ENCODE measurements at places on chromosomes 2 and 18.

- no peak overlapping the region for H3K27ac ChIP-seq
- DNase-seq, result no peak
- no peaks in the 10 kb centered on the region for H3K27me3 ChIP-seq
- no peaks in the 10 kb centered on the region for H3K4me1 ChIP-seq
- H3K36me3 ChIP-seq, result no peaks in the 10 kb centered on the region
- no peak overlapping the region for H3K4me3 ChIP-seq
These were observed 188.7 kb upstream of the HNMT start for GRCh38 chr2:137775529-137775928.

DNA sequence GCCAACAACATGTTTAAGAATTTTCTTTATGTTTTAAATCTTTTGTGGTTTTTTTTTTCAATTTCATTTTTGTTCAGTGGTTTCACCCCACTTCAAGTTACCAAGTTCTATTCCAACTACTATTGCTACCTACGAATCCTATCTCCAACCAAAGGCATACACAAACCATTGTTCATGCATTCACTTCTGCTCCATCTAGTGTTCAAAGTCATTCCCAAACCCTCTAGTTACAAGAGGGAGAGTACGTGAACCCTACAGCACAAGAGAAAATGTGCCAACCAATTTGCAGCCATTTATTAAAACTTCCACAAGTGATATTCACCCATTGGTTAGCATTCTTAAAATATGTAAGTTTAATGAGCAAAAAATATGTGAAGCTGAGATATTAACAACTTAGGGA is 295.1 kb upstream of the KYNU start:
- no peak overlapping the region for H3K27ac ChIP-seq
- H3K4me1 ChIP-seq, result no peaks in the 10 kb centered on the region
- H3K36me3 ChIP-seq, result no peaks in the 10 kb centered on the region
- DNase-seq, result no peak
- no peak overlapping the region for H3K4me3 ChIP-seq

DNA sequence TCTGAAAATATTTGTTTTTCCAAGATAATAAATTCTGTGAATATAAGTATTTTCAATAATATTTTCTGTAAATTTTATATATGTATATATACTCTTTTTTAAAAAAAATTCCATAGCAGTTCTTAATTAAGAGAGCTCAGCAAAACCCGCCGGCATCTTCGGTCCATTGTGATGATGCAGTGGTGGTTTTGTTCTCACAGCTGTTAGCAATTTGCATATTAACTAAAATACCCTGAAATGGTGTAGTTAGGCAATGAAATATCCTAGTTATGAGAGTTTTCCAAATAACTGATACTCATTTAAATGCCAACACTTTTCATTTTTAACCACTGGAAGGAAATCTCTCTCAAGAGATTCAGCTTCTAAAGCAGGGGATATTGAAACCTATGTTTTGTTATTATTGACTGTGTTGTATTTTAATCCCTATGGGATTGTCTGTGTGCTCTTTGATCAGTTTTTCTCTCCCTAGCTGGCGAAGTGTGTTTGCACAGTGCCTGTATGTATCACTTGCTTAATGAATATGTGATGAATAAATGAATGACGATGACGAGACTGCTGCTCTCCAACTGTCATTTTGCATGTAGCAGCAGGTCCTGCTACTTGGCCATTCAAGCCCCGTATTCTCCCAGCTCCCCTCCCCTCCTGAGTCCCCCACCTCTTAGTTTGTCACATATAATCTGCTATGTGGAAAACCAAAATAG is 42.4 kb downstream of the PSMG2 start:
- H3K27ac ChIP-seq, result no peak overlapping the region
- H3K4me1 ChIP-seq, result peaks cover 10% of the 10 kb centered on the region
- H3K36me3 ChIP-seq, result peaks cover 2% of the 10 kb centered on the region
- H3K27me3 ChIP-seq, result peaks cover 8% of the 10 kb centered on the region
- DNase-seq, result no peak

- no peaks in the 10 kb centered on the region for H3K4me1 ChIP-seq
- H3K4me3 ChIP-seq, result no peak overlapping the region
- H3K27me3 ChIP-seq, result no peaks in the 10 kb centered on the region
- no peak for DNase-seq
These were observed 234.0 kb downstream of the LRRTM1 start for GRCh38 chr2:80070587-80070986.

DNA sequence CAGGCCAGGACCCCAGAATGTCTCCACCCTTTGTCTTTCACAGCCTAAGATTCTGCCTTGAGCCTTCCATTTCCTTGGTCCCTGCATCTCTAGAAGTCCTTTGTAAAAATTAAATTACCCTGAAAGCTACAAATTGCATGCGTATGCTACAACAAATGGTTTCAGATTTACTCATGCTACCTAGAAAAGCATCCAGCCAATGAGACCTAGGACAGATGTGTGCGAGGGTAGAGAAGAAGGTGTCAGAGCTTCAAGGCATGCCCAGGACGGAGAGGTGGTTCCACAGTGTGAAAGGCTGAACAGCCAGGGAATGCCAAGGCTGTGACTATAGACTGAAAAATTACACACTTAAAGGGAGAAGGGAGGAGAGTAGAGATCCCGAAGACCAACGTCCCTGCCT is 40.2 kb downstream of the CCBE1 start:
- DNase-seq, result no peak
- H3K4me3 ChIP-seq, result no peak overlapping the region
- no peak overlapping the region for H3K27ac ChIP-seq
- no peaks in the 10 kb centered on the region for H3K4me1 ChIP-seq
- no peaks in the 10 kb centered on the region for H3K36me3 ChIP-seq

DNA sequence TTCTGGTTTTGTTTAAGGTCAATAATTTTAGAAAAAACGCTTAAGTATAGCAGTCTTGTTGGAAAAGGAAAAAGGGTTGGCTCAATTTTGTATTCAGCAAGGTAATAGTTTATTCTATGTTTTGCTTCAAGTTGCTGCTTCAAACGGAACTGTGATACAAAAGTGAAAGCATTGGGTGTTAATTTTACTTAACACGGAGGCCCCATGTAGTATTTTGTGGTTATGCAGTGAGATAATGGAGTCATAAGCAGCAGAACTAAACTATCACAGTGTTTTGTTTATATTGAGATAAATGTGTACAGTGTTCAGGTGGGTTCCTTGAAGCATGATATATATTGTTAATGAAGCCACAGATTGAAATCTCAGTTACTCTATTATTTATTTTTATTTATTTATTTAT is 67.0 kb upstream of the LYPD6B start:
- peak overlapping the region; percentile 38 for H3K4me3 ChIP-seq
- H3K4me1 ChIP-seq, result peaks cover 14% of the 10 kb centered on the region
- no peaks in the 10 kb centered on the region for H3K36me3 ChIP-seq
- H3K27ac ChIP-seq, result peak overlapping the region; percentile 62
- H3K27me3 ChIP-seq, result no peaks in the 10 kb centered on the region
- DNase-seq, result no peak

- DNase-seq, result no peak
- H3K4me1 ChIP-seq, result peaks cover 19% of the 10 kb centered on the region
- no peaks in the 10 kb centered on the region for H3K27me3 ChIP-seq
- no peak overlapping the region for H3K4me3 ChIP-seq
These were observed 161.6 kb downstream of the LDLRAD4 start for GRCh38 chr18:13379930-13380690.

DNA sequence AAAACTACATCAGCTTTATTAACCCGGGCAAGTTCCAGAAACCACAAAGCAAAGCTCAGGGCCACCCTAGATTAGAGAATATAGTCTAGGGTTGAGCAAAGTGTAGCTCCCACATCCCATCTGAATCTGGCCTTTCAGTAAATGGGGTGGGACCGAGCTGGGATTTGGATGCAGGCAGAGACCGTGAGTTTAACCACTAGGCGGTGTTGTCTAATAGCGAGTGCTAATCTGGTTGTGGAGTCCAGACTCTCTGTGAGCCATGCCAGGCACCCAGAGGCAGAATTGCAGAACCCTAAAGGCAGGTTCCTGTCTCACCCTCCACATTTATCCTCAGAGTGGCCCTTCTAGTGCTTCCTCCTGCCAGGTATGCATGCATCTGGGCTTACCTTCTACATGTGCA is 435.9 kb downstream of the TSN start:
- H3K4me3 ChIP-seq, result no peak overlapping the region
- H3K4me1 ChIP-seq, result no peaks in the 10 kb centered on the region
- no peaks in the 10 kb centered on the region for H3K36me3 ChIP-seq

- H3K36me3 ChIP-seq, result no peaks in the 10 kb centered on the region
- DNase-seq, result no peak
- H3K4me3 ChIP-seq, result no peak overlapping the region
- peaks cover 1% of the 10 kb centered on the region for H3K4me1 ChIP-seq
- no peak overlapping the region for H3K27ac ChIP-seq
These were observed 53.8 kb downstream of the EEF1B2 start for GRCh38 chr2:206213514-206213845.

DNA sequence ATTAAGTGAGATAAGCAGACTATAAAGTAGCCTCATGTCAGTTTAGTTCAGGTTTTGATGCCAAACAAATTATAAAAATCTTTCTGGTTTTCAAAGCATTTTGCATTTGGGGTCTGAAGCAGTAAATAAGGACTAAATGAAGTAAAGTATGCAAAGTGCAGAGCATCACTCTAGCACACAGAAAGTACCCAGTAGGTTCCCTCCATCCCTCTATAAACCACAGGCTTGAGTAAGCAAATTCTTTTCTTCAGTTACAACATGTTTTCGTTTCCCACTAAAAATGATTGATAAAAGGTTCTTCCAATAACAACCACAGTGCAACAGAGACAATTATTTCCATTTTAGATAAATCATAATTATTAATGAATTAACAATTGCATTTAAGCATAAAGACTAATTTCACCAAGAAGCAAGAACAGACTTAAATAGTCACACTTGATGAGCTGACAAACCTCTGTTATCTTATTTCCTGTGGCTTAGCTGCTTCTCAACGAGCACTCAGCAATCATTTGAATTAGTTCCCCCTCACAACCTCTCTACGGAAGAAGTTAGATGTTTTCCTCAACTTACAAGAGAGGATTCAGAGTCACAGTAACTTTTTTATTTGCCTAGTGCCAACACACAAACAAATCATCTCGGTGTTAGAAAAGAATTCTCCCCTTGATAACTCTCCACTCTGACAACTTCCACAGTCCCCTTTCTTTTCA is 249.8 kb downstream of the NBAS start:
- H3K27me3 ChIP-seq, result no peaks in the 10 kb centered on the region
- H3K4me1 ChIP-seq, result peaks cover 29% of the 10 kb centered on the region
- no peak for DNase-seq
- H3K4me3 ChIP-seq, result peak overlapping the region; percentile 36
- H3K36me3 ChIP-seq, result peaks cover 15% of the 10 kb centered on the region

GRCh38 chr2:69612200-69612599 is 31.3 kb downstream of the AAK1 start:
- H3K4me1 ChIP-seq, result peaks cover 62% of the 10 kb centered on the region
- peak overlapping the region; percentile 16 for H3K27ac ChIP-seq
- DNase-seq, result no peak
- H3K27me3 ChIP-seq, result no peaks in the 10 kb centered on the region
- peaks cover 11% of the 10 kb centered on the region for H3K36me3 ChIP-seq
- no peak overlapping the region for H3K4me3 ChIP-seq

- no peaks in the 10 kb centered on the region for H3K36me3 ChIP-seq
- no peak overlapping the region for H3K4me3 ChIP-seq
- H3K27me3 ChIP-seq, result no peaks in the 10 kb centered on the region
- no peaks in the 10 kb centered on the region for H3K4me1 ChIP-seq
These were observed 508.2 kb upstream of the DSEL start for GRCh38 chr18:68024716-68025115.

DNA sequence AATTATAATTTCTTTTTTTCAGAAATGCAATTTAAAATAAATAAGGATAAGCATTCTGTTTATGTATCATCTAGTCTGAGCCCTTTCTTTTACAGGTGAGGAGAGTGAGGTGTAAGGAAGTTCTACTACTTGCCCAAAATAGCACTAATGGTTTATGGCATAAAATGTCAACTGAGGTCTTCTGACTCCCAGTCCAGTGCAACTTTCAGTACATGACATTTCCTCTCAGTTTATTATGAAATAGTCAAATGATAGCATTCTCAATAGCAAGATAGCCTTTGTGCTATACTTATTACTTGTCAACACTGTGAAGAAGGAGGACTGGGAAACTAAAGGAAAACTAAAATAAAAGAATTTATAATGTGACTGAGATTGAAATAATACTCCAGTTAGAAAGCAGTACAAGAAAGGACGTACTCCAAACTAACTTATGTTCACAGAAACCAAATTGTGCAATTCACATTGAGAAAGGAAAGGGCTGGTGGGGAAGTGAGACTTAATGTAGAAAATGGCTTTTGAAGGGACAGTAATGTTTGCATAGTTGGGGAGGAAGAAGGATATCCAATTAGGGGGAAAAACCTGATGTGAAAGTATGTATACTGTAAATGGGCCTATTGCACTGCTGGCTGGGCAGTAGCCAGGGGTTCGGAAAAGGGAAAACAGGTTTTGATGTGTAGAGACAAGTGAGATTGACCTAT is 166.7 kb upstream of the ZEB2 start:
- H3K36me3 ChIP-seq, result peaks cover 2% of the 10 kb centered on the region
- H3K4me3 ChIP-seq, result no peak overlapping the region
- no peak for DNase-seq
- H3K4me1 ChIP-seq, result no peaks in the 10 kb centered on the region

- H3K4me1 ChIP-seq, result no peaks in the 10 kb centered on the region
- H3K27me3 ChIP-seq, result no peaks in the 10 kb centered on the region
- no peak overlapping the region for H3K4me3 ChIP-seq
These were observed 170.9 kb upstream of the ZEB2 start for GRCh38 chr2:144690771-144691170.

DNA sequence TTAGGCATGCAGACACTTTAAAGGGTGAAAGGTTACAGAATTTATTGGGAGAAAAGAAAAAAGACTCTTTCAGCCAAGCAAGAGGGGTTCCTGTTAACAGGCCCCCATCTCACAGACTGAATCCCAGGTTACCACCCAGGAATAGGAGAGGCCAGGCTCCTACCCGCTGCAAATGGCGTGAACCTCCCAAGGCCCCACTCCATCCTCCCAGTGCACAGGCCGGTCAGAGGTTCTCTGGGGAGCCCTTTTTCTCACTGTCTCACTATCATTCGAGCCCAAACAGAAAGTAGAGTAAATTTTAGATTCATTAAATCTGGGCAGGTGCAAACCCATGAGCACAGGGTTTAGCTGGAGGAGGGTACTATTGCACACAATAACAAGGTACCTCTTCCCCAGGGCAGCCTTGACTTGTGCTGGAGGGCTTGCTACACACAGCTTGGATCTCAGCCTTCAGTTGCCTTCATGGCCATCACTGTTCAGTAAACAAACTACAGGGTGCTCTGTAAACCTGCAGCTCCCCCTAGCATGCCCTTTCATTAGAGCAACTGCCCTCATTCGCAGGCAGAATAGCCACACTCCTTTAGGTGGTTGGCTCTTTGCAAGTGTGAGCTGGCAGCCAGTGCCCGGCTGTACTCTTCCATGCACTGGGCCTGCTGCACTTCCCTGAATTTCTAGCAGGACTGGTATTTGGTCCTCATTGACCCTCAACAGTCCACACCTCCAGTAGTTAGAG is 7.3 kb upstream of the PLEK start:
- H3K27me3 ChIP-seq, result no peaks in the 10 kb centered on the region
- peak overlapping the region; percentile 85 for H3K27ac ChIP-seq
- peaks cover 7% of the 10 kb centered on the region for H3K36me3 ChIP-seq
- peak overlapping the region; percentile 33 for H3K4me3 ChIP-seq
- DNase-seq, result no peak
- H3K4me1 ChIP-seq, result peaks cover 27% of the 10 kb centered on the region
